ENCODE measurements at places on chromosomes 5 and 9.

DNA sequence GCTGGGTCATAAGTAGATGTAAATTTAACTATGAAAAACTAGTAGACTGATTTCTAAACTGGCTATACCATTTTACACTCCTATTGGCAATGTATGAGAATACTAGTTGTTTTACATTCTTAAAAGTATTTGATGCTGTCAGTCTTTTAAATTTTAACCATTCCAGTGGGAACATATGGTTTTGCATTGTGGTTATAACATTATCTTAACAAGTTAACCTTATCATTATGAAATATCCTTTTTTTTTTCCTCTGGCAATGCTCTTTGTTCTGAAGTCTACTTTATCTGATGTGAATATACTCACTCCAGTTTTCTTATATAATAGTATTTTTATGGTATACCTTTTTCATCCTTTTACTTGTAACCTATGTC is 548.9 kb upstream of the CLINT1 start:
- DNase-seq, result no peak

DNA sequence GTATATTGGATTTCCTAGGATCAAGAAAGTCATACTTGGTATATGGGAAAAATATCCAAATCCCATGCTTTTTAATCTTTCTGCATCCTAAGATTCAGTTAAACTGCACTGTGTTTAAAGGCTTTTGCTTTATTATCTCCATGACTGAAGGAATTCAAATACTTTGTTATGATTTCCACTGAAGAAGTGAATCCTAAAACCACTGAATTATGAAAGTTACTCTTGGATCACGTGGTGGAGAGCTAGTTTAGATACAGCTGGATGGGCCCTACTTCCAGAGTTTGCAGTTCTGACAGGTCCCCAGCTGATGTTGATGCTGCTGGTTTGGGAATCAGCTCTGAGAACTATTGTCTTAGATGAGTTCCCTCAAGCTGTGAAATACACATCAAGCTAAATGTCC is 5.0 kb downstream of the DAB2 start:
- no peak for DNase-seq

DNA sequence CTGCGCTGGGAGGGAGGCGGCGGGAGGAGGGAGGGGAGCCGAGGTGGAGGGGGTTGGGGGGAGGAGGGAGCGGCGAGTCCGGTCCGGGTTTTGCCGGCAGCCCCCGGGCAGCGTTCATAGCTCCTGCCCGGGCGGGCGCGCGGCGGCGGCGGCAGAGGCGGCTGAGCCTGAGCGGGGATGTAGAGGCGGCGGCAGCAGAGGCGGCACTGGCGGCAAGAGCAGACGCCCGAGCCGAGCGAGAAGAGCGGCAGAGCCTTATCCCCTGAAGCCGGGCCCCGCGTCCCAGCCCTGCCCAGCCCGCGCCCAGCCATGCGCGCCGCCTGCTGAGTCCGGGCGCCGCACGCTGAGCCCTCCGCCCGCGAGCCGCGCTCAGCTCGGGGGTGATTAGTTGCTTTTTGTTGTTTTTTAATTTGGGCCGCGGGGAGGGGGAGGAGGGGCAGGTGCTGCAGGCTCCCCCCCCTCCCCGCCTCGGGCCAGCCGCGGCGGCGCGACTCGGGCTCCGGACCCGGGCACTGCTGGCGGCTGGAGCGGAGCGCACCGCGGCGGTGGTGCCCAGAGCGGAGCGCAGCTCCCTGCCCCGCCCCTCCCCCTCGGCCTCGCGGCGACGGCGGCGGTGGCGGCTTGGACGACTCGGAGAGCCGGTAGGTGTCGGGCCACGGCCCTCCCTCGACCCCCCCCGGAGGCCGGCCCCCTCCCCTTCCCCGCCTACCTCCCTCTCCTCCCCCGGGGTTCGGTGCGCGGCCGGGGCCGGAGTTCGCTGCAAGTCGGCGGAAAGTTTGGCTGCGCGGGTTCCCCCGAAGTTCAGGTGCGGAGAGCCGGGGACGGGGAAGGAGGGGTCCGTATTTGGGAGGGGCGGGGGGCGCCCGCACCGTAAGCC is at the start of gene CXXC5:
CXXC5 (plus strand) TSS at position 145 of the 877 bp plus-strand sequence. CDS start 32,175 bp downstream, outside the sequence.
- DNase-seq, result peak; percentile 85

DNA sequence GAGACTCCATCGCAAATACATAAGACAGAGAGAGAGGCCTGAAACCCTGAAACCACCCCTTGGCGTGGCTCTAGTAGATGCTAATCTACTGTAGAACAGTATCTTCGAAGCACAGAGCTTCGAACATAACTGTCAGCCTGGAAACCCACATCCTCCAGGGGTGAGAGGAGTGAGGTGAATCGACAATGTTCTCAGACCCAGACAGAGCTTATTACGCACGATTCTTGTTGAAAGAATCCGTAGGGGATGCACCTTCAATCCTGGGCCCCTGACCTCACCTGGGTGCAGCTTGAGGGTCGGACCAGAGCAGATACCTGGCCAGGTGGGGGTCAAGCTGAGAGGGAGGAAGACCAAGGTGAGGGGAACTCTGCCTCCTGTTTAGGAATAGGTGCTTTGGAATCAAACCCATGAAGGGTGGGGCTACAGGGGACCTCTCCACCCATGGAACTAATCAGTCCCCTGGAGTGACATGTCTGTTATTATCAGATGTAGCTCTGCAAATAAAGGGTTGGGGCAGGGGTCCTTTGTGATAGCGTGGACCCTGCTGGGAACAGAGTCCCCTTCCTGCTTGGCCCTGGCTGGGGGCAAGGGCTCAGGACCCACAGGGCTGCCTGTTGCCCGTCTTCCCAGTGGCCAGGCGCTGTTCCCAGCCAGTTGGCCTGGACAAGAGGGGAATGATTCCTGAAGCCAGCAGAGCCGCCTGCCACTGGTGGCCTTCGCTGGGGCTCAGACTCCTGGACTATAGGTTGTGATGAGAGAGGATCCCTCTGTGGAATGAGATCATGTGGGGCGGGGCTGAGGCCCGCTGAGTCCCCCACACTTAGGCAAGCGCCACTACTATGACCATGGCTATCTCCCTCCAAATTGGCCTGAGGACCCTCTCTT is 41.2 kb downstream of the DBH start:
- DNase-seq, result no peak

DNA sequence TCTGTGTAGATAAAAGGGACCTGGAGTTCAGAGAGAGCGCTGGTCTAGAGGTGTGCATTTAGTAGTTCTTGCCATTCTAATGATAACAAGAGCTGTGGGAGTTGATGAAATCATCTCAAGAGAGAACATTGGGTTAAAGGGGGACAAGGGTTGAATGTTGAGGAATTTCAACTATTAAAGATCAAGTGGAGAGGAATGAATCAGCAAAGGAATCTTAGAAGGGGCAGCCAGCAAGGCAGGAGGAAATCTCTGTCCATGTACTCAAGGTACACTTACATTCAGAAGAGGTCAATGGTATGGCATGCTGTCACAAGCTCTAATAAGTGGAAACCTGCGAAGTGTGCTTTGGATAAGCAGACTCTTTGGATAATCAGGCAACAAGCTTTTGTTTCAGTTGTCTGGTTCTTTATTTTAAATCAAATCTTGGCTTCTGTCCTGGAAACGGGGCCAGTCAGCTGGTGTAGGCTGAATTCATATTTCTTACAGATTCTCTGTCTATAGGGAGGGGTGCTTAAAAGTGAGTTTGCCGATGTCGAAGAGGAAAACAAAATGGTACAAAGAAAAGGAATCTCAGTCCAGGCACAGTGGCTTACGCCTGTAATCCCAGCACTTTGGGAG is 320.5 kb upstream of the CD180 start:
- no peak for DNase-seq

DNA sequence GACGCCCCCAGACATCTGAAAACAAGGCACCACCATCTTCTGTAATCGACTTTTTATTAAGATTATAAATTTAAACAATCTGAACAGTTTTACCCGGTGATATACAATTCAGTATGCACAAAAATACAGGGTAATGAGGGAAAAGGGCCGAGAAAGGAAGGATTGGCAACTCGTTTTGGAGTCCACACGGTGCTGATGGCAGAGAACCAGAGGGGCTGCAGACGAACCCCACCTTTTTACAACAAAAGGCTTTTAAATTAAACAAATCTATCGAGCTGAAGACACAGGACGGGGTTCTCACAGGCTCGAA is 2.6 kb downstream of the IER5L start:
- DNase-seq, result no peak

DNA sequence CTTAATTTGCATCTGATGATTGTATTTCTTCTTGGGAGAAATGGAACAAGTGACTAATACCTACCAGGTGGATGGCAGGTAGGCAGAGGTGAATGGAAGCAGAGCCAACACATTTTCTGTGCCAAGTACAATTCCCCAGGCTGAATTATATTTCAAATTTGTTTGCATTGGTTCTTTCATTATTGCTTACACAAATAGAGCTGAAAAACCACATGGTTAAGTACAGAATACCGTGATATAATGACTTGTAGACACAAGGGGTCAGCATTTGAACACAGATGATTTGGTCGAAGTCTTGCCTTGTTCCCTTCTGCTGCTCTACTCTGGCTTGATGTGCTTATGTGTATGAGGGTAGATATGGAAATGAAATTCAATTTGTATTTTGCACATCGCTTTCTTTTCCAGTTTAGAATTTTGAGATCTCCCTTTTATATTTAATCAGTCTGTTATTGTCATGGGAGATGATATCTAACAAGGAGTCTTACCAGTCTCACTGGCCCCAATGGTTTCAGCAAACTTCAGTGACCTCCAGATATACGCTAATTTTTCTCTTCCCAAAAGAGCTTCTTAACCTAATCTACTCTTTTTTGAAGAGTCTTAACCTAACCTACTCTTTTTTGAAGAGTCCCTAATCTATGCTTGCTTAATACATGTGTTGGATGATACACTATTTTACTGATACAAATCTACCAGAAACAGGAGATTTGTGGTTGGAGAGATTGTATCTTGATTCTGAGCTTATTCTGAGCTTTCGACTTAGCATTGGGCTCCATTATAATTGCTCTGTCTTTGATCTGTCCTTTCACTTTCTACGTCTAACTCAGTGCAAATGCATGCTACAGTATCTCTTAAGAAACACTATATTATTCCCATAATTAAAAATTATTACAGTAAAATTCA is 88.1 kb downstream of the PCSK1 start:
- peak; percentile 70 for DNase-seq

Data from HT-29 (cell line).